ENCODE measurements at places on chromosomes 4 and X.
A peak's percentile ranks its signal among the peaks of the same experiment; 100 is the strongest.

DNA sequence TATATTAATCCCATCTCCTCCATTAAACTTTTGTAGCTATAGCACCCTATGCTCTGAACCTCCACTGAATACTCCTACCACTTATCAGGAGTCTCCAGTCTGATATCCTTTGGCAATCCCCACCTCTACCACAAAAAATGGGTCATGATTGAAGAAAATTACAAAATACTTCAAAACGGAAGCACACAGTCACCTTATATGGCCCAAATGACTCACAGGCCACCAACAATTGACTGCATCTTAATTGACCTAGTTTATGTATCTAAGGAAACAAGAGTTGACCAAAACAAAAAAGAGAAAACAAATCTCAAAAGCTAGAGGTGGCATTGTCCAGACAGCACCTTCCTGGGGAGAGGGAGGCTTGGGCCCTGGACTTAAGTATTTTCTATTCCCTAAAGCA, 120.0 kb upstream of the DIAPH2 start:
- DNase-seq, result no peak

- DNase-seq, result peak; percentile 38
These were observed 435.7 kb upstream of the FMR1 start for GRCh38 chrX:147476008-147476407.

- DNase-seq, result no peak
These were observed 85.4 kb downstream of the INTS6L start for GRCh38 chrX:135605906-135606305.

GRCh38 chr4:153227469-153228075, 23.3 kb downstream of the TRIM2 start:
- DNase-seq, result peak; percentile 91

DNA sequence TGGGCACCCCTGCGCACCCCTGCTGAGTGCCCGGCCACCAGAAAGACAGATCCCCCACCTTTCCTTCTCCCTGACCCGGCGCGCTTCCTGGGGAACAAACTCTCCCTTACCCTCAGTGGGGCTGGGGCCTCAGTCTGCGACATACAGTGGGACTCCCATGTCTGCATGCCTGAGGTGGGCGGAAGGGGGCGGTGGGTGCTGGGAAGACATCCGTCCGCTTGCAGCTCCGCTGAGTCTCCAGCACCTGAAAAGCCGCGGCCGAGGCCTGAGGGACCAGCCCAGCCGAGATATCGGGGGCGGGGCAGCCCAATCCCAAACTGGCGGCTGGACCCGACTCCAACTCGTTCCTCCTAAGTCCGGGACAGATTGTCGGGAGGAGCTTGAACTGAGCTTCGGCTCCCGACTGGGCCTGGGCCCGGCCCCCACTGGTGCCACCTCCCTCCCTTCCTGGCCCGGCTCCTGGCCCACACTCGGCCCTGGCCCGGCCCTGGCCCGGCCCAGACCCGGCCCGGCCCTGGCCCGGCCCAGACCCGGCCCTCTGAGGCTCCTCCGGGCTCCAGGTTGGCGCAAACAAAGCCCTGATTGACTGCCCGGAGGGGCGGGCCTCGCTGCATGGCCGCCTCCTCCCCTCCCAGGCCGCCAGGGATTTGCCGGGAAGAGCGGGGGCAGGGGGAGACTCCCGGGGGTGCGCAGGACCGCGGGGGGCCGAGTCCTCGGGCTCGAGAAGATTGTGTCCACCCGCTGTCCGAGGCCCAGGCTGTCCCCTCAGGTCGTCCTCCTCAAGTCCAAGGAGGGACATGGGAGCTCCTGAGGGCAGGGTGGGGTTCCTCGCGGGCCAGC, 877 bp upstream of the SLC16A2 start:
- no peak for DNase-seq

Data from HAP-1 (cell line).